ENCODE measurements at places on chromosomes 11 and 22. TPM values are rescaled to one million over a fixed set of nuclear protein-coding genes. Genes with fewer than 3 reads are reported as not detected.
A peak's percentile ranks its signal among the peaks of the same experiment; 100 is the strongest.

DNA sequence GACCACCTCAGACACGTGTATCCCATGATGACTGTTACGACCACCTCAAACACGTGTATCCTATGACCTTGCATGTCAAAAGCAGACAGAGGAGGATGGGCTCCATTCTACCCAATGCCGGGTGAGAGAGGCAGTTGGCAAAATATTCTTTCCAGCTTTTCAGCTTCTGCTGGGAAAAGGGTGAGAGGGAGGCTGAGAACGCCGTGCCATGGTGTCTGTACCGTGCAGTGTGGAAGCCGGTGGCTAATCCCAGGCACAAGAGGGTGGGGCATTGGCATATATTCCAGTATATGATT, 1478.4 kb downstream of the TBC1D22A start:
- no peaks in the 10 kb centered on the region for H3K27me3 ChIP-seq
- H3K4me1 ChIP-seq: no peaks in the 10 kb centered on the region
- H3K4me3 ChIP-seq: no peak overlapping the region
- no peak overlapping the region for H3K27ac ChIP-seq
- H3K36me3 ChIP-seq: no peaks in the 10 kb centered on the region

DNA sequence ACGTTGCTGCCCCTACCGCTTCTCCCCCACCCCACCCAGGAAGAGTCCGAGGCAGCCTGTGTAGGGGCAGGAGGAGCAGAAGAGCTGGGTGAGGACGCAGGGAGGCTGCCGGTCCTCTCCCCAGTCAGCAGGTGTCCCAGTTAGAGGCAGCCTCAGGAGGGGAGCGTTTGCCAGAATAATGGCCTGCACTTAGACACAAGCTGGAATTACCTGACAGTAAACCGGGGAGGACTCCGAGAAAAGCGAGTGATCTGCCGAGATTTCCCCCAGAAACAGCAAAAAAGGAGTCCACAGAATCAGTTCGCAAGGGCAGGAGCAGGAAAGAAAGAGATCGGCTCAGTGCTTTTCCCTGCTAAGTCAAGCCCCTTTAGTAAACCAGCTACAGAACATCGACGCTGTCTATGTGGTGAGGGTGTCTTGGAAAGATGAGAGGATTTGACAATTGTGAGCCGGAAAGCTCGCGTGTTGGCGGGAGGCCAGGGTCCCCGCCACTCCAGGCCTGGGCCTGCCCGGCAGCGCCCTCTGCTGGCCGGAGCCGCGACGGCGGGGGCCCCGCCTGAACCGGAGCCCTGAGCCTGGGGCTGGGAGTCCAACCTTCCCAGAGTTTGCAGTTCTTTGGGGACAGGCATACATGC, 17.7 kb upstream of the THRSP start:
- H3K27ac ChIP-seq: peak overlapping the region; percentile 62
- no peaks in the 10 kb centered on the region for H3K36me3 ChIP-seq
- peak; percentile 86 for DNase-seq

GRCh38 chr11:74367881-74368280, 30.4 kb downstream of the PGM2L1 start:
- H3K36me3 ChIP-seq: peaks cover 4% of the 10 kb centered on the region
- H3K27ac ChIP-seq: no peak overlapping the region
- no peaks in the 10 kb centered on the region for H3K27me3 ChIP-seq
- H3K4me1 ChIP-seq: no peaks in the 10 kb centered on the region
- DNase-seq: no peak

DNA sequence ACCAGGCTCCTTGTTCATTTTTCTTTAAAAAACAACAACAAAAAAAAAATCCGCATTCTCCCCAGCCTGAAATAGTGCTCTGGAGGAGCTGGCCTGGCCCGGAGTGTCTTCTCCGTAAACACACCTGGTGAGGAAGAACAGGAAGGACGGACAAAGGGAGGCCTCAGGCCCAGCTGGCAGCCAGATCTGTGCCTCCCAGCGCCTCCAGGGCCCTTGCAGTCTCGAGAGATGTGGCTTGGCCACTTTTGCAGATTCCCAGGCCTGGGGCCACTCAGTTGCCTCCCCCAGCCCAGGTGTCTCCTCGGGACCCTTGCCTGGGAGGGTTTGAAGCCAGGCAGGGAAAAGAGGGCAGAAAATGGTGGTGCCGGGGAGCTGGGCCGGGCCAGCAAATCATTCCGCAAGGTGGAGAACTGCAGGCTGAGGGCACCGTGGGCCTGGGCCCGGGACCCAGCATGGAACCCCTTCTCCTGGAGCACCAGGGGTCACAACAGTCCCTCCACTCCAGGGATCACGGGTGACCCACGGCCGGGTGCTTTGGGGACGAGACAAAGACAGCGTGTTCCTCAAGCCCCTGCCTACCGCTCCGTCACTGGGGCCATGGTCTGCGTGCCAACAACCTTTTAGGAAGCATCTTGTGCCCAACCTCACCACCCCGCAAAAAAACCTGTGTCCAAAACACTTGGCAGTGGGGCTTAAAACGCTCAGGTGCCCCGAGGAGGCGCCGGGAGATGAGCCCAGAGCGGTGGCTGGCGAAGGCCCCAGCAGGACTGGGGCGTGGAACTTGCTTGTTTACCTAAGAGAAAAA, 67.1 kb upstream of the WNT7B start:
- H3K27me3 ChIP-seq: no peaks in the 10 kb centered on the region
- peak overlapping the region; percentile 92 for H3K27ac ChIP-seq
- DNase-seq: peak; percentile 60
- H3K4me3 ChIP-seq: peak overlapping the region; percentile 64
- peaks cover 66% of the 10 kb centered on the region for H3K4me1 ChIP-seq

DNA sequence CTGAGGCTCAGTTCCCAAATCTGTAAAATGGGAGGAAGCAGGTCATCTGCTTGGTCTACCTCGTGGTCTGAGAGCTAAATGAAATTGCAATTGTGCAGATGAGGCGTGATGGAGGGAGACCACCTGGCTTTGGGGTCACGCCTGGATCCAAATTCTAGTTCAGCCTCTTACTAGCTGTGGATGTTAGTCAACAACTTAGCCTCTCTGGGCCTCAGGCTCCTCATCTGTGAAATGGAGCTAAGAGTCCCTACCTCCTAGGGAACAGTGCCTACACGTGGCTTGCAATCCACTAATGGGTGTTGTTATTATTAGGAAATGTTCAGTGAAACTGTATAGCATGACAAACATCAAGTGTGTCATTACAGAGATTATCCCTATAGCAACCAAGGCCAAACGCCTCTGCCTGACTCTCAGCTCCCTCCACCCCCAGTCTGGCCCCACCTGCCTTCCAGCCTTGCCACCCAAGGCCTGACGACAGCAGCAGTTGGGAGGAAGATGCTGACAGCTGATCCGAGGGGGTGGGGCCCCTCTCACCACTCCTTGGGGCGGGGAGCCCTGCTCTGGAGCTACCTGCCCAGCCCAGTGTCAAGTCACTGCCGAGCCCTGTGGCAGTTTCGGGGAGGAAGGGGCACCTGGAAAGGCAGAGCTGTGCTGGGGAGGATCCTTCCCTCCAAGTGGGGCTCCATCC, 1.7 kb upstream of the RHOD start:
- H3K27me3 ChIP-seq: peaks cover 10% of the 10 kb centered on the region
- peak; percentile 78 for DNase-seq
- H3K4me1 ChIP-seq: peaks cover 30% of the 10 kb centered on the region
- H3K4me3 ChIP-seq: no peak overlapping the region

Gene SGSM1
- total RNA-seq: 2.9 TPM

Gene CEP126
- total RNA-seq: 6.4 TPM

GRCh38 chr11:11988099-11988651, 20.3 kb downstream of the DKK3 start:
- H3K4me1 ChIP-seq: peaks cover 23% of the 10 kb centered on the region
- no peaks in the 10 kb centered on the region for H3K27me3 ChIP-seq
- no peak for DNase-seq
- no peak overlapping the region for H3K27ac ChIP-seq

Gene APOC3
- not detected for total RNA-seq

DNA sequence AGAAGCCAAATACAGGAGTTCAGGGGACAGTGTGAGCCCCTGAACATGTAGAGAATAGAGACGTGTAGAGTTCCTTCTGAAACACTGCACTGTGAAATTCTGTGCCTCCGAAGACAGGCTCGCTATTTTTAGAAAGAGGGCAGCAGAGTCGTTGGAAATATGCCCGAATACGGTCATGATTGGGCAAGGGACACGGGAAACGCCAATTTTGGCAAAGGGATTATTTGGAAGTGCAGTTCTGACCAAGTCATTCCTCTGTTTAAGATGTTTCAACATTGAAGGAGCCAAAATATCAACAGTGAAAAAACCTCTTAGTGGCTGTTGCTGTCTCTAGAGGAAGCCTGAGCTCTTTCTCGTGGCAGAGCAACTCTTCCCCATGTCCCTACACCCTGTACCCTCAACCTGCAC, 9.5 kb upstream of the CBX6 start:
- no peaks in the 10 kb centered on the region for H3K36me3 ChIP-seq
- no peaks in the 10 kb centered on the region for H3K27me3 ChIP-seq
- peak overlapping the region; percentile 64 for H3K27ac ChIP-seq
- no peak for DNase-seq
- peaks cover 16% of the 10 kb centered on the region for H3K4me1 ChIP-seq

DNA sequence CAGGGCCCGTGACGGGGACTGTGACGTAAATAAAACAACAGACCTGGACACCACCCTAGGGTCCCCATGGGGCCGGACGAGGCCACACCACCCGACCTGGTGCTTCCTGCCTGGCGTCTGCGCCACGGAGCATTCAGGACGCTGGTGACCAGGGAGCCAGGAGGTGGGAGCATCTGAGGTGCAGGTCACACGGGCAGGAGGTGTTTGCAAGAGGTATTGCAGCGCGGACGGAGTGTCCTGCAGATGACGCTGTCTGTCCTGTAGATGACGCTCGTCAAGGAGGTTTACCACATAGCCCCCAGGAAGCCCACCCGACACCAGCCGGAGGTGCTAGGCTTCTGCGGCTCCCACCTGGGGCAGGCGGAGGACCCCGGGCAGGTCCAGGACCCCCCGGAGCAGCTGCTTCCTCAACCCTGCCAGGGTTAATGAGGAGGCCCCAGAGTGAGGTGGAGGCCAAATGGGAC, 986 bp upstream of the MUC5B start:
- no peaks in the 10 kb centered on the region for H3K36me3 ChIP-seq
- DNase-seq: peak; percentile 38
- peaks cover 69% of the 10 kb centered on the region for H3K27me3 ChIP-seq
- H3K27ac ChIP-seq: no peak overlapping the region

Gene OR52H1
- total RNA-seq: 0.35 TPM

GRCh38 chr11:12581923-12582322, 92.3 kb upstream of the TEAD1 start:
- H3K27me3 ChIP-seq: no peaks in the 10 kb centered on the region
- DNase-seq: peak; percentile 63
- H3K27ac ChIP-seq: peak overlapping the region; percentile 38
- H3K4me1 ChIP-seq: peaks cover 11% of the 10 kb centered on the region
- no peak overlapping the region for H3K4me3 ChIP-seq

DNA sequence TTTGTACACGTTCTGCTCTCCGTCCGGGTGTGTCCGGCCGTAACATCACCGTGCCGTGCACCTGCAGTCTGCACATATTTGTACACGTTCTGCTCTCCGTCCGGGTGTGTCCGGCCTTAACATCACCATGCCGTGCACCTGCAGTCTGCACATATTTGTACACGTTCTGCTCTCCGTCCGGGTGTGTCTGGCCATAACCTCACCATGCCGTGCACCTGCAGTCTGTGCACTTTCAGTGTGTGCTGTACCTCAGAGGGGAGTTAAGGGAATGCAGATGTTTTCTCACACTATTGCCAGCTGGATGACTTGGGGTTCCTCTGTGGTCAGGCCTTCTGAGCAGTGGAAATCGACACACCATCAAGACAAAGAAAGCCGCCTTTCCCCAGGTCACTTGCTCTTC, 4.2 kb downstream of the TTLL8 start:
- peaks cover 6% of the 10 kb centered on the region for H3K27me3 ChIP-seq
- H3K27ac ChIP-seq: no peak overlapping the region
- no peaks in the 10 kb centered on the region for H3K36me3 ChIP-seq
- no peak for DNase-seq

GRCh38 chr11:62843466-62843865, 4.1 kb upstream of the WDR74 start:
- H3K27ac ChIP-seq: no peak overlapping the region
- no peaks in the 10 kb centered on the region for H3K27me3 ChIP-seq
- DNase-seq: no peak
- H3K4me3 ChIP-seq: no peak overlapping the region

DNA sequence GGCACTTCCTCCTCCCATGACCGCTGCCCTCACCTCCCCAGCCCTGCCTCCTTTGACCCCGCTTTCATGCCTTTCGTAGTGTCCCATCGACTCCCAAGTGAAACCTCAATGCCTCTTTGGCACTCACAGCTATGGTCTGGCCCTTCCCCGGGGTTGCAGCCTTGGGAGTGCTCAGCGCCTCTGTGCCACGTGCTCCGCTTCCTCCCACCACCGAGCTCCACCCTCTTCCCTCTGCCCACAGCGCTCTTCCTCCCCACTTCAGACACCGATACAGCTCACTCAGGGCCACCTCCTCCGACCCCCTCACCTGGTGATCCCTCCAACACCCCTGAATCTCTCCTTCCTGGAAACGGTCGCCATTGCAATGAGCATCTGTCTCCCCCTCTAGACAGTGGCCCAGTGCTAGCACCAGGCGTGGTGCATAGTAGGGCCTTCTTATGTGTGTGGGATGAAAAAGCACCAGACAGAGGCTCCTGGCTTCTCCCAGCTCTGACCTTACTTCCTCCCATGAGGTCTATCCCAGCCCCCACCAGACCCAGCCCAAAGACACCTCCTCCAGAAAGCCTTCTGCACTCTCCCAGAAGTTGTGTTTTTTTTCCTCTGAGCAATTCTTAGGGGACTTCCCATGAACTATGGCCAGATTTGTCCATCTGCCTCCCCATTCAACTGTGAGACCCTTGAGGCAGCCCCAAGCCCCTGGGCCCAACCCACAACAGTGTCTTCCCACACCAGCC, 16.4 kb upstream of the SCGB1A1 start:
- H3K27ac ChIP-seq: peak overlapping the region; percentile 67
- DNase-seq: peak; percentile 71
- no peaks in the 10 kb centered on the region for H3K36me3 ChIP-seq

DNA sequence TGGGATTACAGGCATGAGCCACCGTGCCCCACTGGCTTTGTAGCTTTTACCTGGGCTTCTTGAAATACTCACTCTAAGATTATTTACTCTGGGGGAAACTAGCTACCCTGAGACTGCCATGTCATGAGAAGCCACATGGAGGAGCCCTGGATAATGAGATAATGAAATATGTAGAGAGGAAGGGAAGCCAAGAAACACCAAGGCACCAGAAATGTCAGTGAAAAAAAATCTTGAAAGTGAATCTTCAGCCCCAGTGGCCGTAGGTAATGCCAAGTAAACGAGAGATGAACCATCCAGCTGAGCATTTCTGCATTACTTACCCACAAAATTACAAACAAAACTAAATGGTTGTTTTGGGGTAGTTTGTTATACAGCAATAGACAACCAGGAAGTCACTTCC, 125.6 kb downstream of the APIP start:
- no peaks in the 10 kb centered on the region for H3K36me3 ChIP-seq
- peaks cover 14% of the 10 kb centered on the region for H3K4me1 ChIP-seq
- no peaks in the 10 kb centered on the region for H3K27me3 ChIP-seq

GRCh38 chr11:32188785-32189184, 97.9 kb downstream of the RCN1 start:
- H3K4me1 ChIP-seq: no peaks in the 10 kb centered on the region
- no peak for DNase-seq
- H3K4me3 ChIP-seq: no peak overlapping the region
- no peaks in the 10 kb centered on the region for H3K36me3 ChIP-seq
- H3K27me3 ChIP-seq: no peaks in the 10 kb centered on the region

Gene TUB
- total RNA-seq: 5.2 TPM

GRCh38 chr11:64571410-64572091, 19.5 kb upstream of the SLC22A12 start:
- DNase-seq: peak; percentile 32
- H3K36me3 ChIP-seq: no peaks in the 10 kb centered on the region
- H3K4me3 ChIP-seq: no peak overlapping the region
- H3K27me3 ChIP-seq: peaks cover 4% of the 10 kb centered on the region
- H3K4me1 ChIP-seq: no peaks in the 10 kb centered on the region

GRCh38 chr22:43570531-43571165, 158.8 kb downstream of the MPPED1 start:
- no peak for DNase-seq
- no peaks in the 10 kb centered on the region for H3K4me1 ChIP-seq
- no peak overlapping the region for H3K27ac ChIP-seq
- no peaks in the 10 kb centered on the region for H3K36me3 ChIP-seq
- H3K4me3 ChIP-seq: no peak overlapping the region

Measured in lower lobe of right lung (tissue), 2 donors.